ENCODE measurements at places on chromosomes 2 and 18.

DNA sequence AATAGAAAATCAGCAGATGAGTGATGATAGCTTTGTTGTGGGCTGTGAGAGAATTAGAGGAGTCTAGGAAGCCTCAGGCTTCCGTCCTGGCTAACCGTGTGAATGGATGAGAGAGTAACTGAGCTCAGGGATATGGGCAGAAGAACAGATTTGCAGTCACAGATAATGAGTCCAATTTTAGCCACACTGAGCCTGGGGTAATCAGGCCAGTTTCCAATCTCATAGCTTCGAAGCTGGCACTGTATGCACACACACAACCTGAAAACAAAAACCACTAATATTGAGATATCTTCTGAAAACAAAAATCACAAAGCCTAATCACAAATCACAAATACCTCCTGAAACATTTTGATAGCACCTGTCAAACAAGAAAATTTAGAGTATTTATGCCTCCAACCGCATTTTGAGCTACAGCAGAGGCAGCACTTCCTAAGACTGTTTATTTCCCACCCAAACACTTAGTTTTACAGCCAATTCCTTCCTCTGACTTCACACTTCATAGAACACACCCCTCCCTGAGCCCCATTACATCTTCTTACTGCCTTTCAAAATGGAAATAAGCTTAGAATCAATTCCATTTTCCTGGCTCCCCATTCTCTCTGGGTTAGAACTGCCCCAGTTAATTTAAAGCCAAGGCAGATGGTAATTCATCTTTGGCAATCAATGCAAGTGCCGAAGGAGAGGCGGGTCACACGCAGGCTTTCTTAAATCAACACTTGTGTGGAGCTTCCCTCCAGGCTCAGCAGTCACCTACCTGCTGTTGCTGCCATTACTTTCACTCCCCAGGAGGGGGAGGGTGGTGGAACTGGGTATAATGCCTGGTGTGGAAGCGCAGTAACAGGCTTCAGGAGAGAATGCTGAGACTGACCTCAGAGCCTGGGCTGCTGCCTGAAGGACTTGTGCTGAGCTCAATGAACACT, 18.9 kb downstream of the TTR start:
- DNase-seq, result no peak

DNA sequence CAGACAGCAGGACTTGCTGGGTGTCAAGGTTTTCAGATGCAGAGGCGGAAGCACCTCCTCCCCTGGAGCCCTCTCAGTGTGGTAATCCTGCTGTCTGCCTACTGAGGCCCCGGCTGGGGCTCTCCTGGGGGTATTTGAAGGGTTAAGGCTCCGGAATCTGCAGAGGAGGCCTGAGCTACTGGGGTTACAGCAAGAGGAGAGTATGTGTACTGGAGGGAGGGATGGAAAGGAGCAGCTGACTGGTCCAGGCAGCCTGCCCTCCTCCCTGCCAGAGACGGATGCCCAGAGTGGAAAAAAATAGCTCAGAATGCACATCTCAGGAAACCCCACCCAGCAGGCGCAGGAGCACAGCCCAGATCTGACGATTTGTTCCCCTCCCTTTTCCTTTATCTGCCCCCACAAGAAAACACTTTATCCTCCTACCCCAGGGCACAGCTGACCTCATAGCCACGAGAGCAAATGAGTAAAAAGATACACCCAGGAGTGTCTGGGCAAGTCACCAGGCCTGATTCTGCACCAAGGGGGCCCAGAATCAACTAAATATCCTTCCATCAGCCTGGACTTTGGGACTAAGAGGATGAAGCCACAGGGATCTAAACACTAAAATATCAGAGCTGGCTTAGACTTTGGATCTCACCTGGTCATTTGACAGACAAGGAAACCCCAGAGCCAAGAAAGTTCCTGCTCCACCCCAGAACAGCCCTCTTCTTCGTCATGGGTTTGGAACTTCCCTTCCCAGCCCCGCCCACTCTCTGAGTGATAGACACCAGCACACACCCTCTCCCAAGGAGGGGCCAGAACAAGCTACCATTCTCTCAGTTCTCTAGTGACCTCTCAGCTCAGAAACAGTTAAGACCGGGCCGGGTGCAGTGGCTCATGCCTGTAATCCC, 5.5 kb downstream of the TMBIM1 start:
- peak; percentile 94 for DNase-seq

DNA sequence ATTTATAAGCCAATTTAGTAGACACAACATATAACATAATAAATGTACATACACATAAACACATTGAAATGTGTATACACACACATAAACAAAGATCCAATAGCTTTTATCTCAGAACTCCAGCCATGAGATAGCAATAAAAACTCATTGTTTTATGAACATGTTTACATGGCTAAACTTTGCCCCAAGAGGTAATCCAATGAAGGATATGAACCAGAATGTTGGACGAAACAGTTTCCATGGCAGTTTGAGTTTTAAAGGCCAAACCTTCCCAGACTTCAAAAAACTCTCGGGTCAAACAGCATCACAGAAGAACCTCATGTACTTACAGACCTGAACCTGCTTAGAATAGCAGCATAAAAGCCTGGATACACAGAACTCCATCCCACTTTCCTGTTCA, 97.2 kb upstream of the WDR75 start:
- DNase-seq, result no peak

DNA sequence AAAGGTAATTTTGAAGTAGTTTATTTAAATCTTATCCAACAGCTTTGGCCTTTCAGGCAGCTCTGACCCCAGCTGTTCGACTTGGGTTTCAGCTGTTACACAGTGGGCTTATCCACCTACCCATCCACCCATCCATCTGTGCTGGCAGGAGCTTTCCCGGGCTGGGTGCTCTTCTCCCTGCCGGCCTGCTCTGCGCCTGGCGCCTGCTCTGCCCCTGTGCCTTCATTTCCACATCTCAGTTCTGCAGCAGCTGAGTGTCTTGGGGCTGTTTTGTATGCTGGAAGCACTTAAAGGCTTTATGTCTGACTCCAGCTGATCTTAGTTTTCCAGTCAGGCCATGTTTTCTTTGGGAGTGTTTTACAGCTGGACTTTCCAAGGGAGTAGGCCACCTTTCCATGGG, 24.2 kb downstream of the LDLRAD4 start:
- no peak for DNase-seq

DNA sequence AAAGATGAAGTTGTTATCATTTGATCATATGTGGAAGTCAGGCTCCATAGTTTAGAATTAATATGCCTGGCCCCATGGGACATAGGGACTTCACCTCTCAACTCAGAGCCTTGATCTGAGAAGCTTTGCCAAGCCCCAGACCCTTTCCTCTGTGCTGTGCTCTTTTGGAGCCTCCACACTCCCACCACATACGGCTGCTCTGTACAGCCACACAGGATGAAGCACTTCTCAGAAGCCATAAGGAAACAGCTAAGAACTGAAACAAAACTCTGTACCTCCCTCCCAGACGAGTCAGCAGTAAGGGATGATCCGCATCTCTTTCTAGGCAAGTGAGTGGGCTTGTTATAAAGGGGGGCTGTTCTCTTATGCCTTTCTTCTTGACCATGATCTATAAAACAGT, 66.5 kb downstream of the CAB39 start:
- DNase-seq, result no peak

DNA sequence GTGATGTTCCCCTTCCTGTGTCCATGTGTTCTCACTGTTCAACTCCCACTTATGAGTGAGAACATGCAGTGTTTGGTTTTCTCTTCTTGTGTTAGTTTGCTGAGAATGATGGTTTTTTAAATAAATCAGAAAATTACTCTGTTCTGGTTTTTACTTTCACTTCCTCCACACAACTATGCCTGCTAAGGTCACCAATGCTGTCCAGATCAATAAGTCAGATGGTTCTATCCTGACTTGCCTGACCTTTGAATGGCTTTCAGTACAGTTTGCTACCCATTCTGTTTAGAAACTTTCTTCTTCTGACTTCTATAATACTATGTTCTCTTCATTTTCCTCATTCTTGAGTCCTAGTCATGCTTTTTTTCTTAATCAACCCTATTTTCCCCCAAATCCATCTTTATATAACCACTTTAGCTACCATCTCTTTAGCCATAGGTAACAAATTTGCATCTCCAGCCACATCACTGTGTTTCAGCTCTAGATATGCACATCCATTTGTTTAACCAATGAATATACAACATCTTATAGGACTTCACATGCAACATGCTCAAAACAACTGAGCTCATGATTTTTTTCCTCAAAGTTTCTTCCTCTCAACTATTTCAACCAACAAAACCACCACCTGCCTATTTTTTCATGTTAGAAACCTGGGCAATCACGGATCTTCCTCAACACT, 58.8 kb upstream of the SLC38A11 start:
- DNase-seq, result no peak

- DNase-seq, result no peak
Measured at GRCh38 chr2:216194561-216194960, 85.4 kb downstream of the XRCC5 start.

- no peak for DNase-seq
Measured at GRCh38 chr2:156601855-156602551, 165.8 kb downstream of the GPD2 start.

DNA sequence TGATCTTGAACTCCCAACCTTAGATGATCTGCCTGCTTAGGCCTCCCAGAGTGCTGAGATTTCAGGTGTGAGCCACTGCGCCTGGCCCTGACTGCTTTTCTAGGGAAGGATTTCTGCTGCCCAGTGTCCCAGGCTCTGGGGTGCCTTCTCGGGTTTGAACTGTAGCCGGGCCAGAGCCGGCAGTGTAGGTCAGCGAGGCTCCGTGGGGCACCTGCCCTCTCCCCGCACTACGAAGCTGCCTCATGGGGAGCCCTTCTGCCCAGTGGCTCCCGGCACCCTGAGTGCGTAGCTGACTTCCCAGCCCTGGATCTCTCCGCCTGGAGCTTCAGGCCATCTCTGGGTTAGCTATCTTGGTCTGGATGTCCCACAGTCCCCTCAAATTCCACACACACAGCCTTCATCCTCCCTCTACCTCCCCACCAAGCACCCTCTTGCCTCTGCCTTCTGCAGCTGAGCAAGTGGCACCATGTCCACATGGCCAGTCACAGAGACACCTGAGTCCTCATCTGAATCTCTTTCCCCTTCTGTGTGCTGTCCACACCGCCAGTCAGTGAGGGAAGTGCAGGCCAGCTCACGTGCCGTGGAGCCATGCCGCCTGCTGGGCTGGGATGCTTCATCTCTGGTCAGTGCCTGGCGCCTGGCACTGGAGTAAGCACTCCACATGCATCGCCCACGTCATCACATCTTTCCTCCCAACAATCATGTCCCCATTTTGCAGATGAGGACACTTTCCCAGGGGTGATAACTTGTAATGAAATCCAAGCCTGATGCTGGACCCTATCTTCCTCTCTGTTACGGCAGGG, 69.2 kb downstream of the EDAR start:
- DNase-seq, result no peak

DNA sequence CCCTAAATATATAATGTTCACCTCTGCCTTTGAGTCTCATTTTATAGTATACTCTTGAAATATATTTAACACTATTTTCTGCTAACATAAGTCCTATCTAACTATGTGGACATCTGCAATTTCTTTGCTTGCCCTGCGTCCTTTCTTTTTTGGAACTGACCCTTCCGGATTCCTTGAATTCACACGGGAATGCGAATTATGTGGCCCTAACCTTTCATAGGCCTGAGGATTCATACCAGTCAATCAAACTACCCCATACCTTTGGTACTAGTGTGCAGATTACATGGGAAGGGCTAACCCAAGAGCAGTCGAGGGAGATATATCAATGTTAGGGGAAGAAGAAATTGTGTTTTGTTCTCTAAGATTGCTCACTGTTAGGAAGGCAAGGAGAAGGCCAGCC, 56.4 kb downstream of the NRXN1 start:
- no peak for DNase-seq

DNA sequence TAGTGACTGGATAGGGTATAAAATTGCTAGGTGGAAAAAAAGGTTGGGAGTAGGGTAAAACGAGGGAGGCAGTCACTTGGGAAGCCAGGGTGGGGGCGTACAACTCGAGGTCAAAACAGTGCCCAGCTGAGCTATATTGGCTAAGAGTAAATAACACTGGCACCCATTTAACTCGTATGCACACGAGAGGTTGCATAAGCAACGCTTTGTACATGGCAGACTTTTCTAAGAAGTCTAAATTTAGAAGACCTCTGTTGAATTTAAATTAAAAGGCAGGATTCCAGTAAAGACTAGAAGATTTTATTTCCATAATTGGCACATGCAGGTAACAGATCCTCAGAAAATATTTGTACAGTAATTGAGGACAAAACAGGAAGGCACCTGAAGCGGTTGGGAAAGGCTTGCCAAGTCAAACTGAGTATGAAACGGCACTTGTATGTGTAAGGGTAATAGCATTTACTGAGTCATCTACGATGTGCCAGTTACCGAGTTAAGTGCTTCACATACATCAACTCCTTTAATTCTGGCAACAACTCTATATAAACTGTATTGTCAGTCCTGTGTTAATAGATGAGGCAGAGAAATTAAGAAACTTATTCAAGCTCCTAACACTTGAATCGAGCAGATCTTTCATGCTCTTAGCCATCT, 1.4 kb upstream of the MALT1 start:
- DNase-seq, result no peak

DNA sequence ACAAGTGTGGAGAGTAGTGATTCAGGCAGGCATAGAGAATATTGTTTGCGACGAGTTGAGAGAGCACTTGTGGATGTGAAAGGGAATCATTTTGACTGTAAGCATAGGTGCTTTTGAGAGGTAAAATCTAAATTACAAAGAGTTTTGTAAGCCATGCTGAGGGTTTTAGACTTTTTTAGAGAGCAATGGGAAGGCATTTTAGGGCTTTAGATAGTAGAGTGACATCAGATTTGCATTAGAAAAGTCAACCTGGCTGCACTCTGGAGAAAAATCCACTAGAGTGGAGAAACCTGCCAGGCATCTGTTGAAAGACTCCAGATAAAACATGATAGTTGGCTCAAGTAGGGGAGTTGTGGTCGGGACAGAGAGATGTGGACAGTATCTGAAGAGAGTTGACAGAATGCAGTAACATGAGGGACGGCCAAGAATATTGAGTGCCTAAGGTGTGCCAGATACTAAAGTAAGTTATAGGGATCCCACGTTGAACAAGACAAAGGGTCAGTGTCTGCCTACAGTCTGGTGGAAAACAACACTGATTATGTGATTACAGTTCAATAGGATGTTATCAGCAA, 91.7 kb upstream of the MYO3B start:
- no peak for DNase-seq

DNA sequence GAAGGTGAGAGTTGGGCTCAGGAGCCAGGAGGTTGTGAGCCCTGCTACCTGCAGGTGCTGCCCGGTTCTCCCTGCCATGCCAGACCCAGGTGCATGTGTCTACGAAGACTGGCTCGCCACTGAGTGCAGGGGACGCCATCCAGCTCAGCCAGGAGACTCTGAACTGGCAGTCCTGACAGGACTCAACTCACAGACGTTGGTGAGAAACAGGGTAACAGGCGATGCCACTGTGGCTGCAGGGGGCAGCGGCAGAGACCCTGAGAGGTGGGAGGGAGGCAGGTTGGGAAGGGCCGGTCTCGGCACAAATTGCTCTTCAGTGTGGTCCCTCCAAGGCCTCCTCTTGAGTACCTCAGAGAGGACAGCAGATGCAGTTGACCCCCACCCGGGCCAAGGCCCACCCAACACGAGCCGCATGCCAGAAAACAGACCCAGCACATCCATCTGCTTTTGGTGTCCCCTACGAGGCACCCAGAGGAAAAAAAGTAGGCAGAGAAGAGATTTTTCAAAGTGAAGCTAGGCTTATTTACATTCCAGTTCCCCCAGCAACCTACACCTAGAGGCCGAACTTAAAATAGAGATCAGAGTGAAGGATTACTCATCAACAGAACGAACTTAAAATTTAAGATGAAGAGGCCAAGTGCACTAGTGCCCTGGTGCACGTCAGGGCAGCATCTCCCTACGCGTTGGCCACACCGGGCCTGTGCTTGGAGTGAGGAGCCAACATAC, 184.8 kb downstream of the SEPTIN10 start:
- DNase-seq, result no peak

Measured in kidney glomerular epithelial cell (primary cell).